ENCODE measurements at places on chromosomes 11 and 22.

DNA sequence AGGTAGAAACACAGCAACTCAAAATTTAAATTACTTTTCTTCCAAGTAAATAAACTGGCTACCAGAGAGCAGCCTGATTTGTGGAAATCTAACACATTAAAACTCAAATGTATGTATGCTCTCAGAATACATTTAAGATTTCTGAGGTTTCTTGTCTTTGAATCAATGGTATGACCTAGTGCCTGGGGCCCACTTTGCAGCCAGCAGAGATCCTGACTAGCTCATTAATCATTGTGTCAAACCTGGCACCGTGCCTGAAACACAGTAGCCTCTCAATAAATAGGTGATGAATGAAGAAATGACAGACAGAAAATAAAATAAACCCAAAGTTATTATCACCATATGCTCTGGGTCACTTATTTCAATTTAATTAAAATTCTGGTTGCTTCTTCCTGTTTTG is 176.2 kb upstream of the FAT3 start:
- no peak for DNase-seq

- DNase-seq, result no peak
Measured at GRCh38 chr11:35791088-35791958, 128.7 kb downstream of the TRIM44 start.

GRCh38 chr22:44729391-44730021 is 22.9 kb upstream of the ARHGAP8 start:
- no peak for DNase-seq

DNA sequence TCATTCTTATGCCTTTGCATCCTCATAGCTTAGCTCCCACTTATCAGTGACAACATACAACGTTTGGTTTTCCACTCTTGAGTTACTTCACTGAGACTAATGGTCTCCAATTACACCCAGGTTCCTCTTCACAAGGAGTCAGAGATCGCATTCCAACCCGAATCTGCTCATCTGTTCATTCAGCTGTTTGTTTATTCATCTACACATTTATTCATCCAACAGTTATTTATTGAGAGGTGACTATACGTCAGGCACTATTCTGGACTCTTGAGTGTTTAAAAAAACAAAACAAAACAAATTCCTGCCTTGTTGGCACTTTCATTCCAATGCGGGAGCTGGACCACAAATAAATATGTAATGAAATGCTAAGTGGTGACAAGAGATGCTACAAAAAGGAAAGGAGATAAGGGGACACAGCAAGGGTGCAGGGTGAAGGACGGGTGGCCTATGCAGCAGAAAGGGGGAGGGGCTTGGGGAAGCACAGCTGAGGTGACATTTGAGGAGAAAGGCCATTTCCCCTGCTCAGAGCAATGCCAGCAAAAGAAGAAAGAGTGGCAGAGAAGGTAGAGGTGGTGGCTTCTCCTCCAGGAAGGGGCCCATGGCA is 393.8 kb upstream of the SYN3 start:
- DNase-seq, result no peak

DNA sequence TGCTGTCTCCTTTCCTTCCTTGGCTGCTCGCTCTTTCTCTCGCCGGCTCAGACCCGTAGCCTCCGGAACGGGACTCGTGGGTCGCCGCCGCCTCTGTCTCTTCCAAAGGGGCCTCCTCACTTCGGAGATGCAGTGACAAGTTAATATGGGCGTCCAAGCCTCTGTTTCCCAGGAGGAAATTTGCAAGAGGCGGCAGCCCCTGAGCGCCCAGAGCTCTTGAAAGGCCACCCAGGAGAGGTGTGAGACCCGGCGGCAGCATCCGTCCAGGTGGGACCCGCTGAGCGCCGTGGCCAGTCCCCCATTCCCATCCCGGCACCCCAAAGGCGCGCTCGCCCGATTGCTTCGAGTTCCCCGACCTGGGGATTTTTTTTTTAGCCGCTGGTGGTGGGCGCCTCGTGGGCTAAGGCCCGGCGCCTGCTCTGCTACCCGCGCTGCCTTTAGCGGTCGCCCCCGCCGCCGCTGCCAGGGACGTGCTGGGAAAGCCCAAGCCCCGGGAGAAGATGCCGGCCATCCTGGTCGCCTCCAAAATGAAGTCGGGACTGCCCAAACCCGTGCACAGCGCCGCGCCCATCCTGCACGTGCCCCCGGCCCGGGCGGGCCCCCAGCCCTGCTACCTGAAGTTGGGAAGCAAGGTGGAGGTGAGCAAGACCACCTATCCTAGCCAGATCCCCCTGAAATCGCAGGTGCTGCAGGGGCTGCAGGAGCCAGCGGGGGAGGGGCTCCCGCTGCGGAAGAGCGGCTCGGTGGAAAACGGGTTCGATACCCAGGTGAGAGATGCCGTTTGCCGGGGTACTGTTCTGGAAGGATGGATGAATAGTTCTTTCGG is 772 bp downstream of the NAV2 start:
- no peak for DNase-seq

DNA sequence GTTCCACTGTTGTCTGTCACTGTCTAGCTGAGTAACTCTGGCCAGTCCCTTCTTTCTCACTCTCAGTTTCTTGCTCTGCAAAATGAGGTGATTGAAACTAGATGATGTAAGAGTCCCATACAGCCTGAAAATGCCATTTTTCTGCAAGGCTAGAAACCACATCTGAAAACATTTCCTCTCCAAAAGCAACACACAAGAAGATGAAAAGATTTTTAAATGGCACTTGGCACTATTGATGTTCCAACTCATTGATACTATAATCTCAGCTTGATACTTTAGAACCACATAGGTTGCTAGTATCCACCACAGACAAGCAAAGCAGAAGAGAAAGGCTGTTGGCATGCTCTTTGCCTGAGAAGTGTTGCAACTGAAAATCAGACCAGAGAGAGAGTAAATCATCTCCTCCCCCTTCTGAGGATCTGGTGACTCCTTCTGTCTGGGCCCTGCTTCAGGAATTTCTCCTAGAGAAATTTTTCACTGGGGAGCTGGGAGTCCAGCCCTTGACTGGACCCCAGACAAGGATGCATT is 1217.9 kb downstream of the LRRC4C start:
- DNase-seq, result no peak

DNA sequence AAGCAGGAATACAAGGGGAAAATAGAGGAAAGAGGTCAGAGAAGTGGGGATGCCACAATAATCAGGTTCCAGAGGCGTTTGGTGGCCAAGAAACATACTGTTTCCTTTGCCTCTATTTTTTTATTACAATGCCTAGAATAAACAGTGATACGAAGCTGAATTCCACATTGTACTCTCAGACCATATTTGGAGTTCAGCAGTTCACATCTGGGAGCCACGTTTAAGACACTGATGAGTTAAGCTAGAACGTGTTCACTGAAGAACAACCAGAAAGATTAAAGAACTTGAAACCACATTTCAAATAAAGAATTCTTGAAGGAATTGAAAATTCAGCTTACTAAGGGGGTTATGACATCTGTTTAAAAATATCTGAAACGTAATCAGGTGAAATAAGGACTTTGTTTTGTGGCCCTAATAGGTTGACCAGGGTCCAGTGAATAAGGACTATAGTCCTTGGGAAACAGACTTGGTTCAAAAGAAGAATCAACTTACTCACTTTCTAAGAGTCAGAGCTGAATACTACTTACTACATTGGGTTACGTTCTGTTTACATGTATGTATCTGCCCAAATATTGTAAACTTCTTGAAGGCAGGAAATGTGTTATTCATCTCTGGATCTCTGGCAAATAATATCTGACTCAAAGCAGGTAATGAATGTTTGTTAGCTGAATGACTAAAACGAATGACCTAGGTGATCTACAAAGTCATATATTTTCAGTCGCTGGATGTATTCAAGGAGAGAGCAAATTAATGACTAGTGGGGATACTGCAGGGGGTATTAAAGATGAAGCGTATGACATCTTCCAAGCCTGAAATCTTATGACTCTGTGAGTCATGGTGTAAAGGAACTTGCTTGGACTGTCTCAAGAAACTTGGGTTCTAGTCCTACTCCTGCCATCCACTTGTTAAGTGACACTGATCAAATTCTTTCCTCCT is 247.0 kb upstream of the NARS2 start:
- DNase-seq, result no peak

DNA sequence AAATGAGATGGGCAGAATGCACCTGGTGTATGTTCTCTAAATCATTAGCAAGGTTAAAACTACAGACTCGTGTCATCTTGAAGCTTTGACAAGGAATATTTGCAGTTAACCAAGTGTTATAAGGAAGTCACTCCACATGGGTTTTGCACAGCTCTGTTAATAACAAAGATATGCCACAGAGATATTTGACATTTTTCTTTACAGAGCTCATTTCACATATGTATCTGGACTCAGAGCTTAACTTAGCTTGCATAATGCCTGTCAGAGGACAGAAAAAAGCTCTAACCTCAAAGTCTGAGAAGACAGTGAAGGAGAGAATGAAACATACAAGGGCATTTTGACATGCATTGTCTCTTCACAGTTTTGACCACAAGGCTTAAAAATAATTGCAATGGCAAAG is 105.5 kb downstream of the C11orf87 start:
- no peak for DNase-seq

- DNase-seq, result no peak
Measured at GRCh38 chr11:121426476-121427399, 25.4 kb upstream of the SORL1 start.

DNA sequence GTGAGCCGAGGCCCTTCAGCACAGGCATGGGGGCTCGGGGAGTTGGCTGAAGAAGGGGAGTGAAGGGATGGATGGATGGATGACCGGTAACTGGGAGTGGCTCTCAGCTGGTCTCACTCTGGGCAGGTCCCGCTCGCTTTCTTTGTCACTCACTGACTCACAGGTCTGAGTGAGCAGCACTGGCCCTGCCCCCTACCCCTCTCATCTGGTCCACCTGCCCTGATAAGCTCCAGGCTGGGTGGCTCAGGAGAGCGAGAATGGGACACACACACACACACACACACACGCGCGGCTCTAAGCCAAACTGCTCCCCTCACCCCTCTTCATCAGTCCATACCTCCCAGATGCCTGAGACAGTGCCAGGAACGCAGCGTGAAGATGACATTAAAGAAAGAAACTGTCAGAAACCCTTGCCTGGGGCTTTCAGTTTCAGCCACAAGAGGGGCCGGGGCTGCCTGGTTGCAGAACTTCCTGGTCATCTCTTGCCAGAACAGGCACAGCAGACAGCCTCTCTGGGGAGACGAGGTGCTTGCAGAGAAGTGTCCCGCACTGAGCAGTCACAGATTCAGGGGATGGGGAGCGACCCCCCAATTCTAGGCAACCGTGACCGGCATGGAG is 16.5 kb upstream of the SHISAL1 start:
- DNase-seq, result no peak

- DNase-seq, result no peak
Measured at GRCh38 chr11:45543081-45543480, 122.3 kb downstream of the CHST1 start.

DNA sequence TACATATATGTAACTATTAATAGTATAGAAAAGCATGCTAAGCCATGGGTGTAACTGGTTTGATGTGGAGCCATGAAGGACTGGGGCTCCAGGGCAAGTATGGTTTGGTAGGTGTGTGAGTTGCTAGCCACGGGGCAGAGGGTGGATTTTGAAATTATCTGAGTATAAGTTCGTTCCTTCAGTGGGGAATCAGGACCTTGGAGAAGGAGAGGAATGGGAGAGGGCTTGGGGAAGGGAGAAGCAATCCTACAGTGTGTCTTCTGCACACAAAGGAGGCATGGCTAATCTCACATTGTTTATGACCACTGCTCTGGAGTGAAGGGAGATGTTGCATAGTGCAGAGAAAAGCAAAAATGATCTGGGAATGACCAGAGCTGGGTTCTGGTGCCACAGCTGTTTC is 127.8 kb upstream of the CADM1 start:
- DNase-seq, result no peak

DNA sequence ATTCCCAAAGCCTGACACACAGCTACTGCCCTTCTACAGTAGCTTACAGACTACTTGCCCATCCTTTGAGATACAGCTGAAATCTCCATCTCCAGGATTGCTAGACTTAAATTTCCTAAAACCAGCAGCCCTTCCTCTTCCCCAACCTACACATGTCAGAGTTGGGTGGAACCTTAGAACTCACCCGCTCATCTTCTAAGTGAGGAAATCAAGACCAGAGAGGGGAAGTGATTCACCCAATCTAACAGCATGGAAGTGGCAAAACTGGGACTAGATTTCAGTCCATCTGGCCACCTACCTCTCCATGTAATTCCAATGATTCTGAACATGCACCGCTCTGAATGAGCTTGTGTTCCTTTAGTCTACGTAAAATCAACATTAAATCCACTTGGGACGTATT is 1.0 kb upstream of the TMEM86A start:
- no peak for DNase-seq

DNA sequence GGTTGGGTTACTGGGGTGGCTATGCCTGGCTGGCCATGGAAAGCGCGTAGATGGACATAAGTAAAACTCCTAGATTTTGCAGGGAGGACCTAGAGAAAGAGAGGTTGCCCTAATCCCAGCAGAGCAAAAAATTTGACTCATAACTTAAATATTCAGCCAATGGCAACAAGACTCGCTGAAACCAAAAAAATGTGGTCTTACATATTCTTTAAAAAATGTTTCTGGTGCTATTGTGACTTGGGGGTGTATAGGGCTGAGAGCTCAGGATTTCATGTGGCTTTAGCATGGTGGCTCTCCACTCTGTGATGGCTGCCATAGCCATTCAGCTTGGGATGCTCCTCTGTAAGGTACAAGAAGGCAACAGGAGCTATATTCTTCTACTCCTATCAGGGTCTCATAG is 27.2 kb upstream of the PDGFD start:
- DNase-seq, result no peak

DNA sequence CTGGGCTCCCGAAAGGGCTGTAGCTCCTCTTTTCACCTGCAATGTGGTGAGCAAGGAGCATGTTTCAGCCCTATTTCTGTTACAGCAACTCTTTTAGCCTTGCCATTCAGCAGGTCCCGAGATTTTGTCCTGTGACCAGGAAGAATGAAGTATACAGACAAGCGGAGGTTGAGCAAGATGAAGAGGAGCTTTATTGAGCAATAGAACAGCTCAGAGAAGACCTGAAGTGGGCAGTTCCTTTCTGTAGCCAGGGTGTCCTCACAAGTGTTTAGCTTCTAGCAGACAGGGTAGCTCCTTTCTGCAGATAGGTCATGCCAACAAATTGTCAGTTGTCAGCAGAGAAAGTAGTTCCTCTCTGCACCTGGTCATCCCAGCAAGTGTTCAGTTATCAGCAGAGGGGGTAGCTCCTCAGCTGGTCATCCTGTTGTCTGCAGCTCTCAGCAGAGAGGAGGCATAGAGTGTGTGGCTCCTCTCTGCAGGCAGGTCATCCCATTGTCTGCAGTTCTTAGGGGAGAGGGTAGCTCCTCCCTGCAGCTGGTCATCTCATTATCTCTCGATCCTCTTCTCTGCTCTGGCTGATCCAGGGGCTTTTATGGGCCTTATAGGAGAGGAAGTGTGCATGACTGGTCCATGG is 5.4 kb upstream of the OR56A4 start:
- DNase-seq, result no peak

GRCh38 chr11:106679581-106679980 is 338.7 kb downstream of the GUCY1A2 start:
- DNase-seq, result no peak

DNA sequence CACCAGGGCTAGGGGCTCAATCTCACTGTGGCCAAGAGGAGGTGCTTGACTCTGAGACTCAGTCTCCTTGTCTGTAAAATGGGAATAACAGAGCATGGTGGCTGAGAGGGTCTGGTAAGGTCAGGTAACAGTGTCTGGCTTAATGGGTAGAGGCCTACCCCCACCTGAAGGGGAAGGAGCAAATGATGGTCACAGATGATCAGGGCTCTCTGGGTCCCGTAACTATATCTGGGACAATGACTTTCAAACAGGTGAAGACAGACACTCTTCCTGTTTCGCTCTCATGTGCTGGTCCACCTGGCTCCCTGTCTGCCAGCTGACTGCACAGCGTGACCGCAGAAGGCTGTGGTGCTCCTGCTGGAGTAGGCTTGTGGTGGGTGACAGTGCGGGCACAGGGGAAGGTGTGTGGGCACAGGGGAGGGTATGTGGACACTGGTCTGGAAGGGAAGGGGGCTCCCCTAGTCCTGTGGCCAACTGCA is 4.0 kb downstream of the A4GALT start:
- DNase-seq, result no peak

All from KG1 (cell line).